AML-193 (cell line): ENCODE measurements at places on chromosomes 4 and X.

DNA sequence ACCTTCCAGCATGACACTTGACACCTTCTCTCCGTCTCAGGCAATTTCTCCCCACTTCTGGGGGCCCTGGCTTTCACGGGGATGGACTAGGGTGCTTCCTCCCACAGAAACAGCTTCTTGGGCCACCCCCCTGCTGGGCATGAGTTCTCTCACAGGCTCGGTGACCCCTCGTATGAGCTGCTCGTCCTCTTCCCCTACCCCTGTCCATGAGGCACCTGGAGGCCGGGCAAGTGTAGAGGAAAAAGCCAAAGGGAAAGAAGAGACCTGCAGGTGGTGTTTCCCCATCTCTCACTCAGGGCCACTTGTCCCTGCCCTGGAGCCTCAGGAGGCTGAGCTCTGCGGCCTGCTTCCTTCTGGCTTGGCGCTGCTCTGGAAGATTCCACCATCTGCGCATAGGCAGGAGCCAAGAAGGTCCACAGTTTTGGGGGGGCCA lies 1.9 kb upstream of the RGS12 start:
- DNase-seq: no peak

GRCh38 chr4:33989820-33990443 lies 2254.4 kb downstream of the ARAP2 start:
- DNase-seq: no peak

DNA sequence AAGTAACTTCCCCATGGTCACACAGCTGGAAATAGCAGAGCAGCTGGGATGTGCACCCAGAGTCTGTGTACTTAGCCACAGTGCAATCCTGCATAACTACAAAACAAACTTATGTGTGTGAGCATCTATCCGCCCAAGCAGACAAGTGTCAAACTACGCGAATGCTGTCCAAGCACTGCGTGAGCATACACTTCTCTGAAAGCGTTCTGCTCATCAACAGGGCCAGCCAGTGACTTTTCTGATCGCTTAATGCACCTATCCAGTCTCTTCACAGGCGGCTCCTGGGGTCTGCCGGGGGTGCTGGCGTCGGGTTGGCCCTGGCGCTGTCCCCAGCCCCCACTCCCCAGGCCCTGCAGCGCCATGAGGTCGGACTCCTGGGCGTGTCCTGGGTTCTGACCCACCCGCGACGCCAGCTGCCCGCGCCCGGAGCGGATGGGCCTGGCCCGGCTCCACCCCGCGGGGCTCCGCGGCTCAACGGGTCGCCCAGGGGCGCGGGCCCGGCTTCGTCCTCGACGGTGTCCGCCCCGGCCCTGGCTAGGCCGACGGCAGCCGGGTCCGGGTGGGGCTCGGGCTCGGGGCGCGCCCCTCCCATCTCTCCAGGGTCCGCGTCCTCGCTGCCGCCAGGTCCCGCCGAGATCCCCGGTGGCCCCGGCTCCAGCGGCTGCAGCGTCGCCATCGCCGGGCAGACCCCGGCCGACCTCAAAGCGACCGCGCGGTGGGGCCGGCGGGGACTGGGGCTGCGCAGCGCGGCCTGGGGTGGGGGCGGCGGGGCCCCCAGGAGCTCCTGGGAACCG lies 1.3 kb upstream of the ZNF141 start:
- peak; percentile 5 for DNase-seq

DNA sequence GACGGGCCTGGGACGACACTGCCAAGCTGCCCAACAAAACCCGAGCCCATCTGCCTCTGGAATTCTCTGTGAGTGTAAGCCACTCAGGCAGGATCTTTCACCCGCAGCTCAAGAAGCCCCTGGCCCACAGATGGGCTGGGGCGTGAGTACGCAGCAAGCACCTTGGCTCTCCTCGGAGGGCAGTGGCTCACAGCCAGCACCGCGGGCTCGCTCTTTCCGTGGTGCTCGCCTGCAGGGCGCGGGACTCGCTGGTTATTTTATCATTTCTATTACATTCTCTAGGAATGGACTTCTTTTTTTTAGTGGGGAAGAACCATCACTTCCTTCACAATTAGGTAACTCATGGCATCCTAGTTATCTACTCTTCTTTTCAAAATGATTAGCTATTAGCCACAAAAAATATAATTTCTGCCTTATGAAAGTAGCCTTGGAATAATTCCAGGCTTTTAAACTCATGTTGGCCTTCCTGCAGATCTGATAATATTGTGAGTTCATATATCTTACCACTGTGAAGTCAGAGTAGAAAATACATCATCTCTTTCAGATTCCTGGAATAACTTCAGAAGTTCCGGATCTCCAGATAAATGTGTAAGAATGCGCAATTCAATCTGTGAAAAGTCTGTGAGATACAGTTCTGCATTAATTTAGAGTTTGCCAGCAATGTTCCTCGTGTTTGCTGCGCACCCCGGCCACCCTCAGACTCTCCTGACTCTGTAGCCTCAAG lies 68.6 kb downstream of the NAT8L start:
- DNase-seq: no peak

DNA sequence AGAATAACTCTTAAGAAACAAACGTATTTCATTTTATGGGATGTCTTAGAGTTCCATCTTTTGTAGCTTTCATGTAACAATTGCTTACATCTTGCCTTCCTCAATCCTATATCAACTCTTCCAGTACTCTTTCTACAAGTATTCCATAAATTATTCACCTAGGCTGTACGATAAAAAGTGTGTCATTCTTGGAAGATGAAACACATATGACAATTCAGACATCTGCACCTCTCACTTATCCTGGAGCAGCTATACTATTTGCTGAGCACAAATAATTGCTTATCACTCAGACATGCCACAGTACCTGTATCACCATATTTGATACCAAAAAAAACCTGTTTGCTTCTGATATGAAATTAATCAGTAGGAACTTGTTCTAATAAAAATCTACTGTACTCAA lies 1.0 kb downstream of the POF1B start:
- no peak for DNase-seq

DNA sequence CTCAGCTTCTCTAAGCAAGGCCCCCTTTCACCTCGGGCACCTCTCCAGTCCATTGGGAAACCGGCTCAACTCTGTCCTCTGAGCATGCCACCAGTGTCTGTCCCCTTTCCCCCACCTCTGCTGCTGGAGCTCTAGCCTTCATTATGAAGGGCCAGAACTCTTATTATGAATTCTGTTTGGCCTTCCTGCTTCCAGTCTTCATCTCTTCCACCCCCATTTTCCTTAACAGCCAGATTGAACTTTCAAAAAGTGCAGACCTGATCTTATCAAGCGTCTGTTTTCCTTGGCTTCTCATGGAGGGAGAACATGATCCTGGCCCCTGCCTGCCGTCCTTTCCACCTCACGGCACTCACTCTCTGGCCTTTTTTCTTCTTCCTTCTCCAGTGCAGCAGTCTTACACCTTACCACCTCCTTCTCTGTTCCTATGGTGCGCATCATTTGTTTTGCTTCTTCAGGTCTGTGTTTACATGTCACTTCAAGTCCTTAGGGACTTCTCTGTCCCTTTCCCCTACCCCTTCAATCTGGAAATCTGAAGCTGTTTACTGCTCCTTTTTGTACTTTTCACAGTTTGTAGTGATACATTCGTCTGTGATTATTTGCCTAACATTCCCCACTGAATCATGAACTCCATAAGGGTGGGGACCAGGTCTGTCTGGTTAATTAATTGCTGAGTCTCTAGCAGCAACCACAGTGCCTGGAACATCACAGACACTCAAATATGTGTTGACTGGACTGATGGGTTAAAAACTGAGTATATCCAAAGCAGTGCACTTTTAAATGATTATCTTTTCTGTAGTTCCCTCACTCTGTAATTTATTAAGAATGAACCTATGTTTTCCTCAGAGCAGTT lies 55.8 kb downstream of the FNIP2 start:
- DNase-seq: no peak

- DNase-seq: no peak
These were observed 1.1 kb downstream of the PCDH19 start for GRCh38 chrX:100408713-100409609.

DNA sequence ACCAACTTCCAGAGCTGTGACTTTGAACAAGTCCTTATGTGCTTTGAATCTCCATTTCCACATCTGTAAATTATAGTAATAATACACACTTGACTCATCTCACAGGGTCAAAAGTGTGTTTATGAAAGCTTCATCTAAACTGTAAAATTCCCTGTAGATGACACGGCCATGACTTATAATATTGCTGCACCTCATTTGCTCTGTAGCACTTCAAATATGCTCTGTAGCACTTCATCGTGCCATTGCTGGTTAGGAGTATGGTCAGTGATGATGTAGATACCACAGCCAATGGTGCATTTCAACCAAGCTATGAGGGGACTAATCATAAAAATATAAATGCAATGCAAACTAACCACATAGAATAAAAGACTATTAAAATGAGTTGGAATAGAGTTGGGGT lies 318.6 kb downstream of the ANK2 start:
- no peak for DNase-seq

GRCh38 chrX:78456909-78457308 lies 129.5 kb upstream of the CYSLTR1 start:
- no peak for DNase-seq

- peak; percentile 34 for DNase-seq
These were observed 346.6 kb downstream of the CENPC start for GRCh38 chr4:67198727-67199126.

GRCh38 chrX:66007851-66008250 lies 32.0 kb downstream of the VSIG4 start:
- no peak for DNase-seq

- DNase-seq: no peak
These were observed 21.8 kb upstream of the PPA2 start for GRCh38 chr4:105495667-105496066.

DNA sequence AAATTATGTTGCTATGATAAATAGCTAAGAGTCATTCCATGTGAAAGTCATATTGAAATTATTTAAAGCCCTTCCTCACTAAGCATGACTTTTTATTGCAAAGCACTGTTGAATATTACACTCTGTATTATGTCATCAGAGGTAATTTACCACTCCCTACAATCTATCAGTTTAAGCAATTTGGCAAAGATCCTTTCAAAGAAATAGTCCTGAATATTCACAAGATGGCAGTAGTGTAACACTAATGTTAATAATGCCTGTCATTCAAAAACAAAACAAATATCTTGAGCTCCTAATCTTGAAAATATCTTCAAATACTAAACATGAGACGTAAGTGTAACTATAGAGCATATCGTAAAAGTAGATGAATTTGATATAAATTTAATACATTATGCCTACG lies 208.6 kb upstream of the TECRL start:
- DNase-seq: peak; percentile 23

- no peak for DNase-seq
These were observed 19.8 kb downstream of the MXRA5 start for GRCh38 chrX:3326681-3327080.

DNA sequence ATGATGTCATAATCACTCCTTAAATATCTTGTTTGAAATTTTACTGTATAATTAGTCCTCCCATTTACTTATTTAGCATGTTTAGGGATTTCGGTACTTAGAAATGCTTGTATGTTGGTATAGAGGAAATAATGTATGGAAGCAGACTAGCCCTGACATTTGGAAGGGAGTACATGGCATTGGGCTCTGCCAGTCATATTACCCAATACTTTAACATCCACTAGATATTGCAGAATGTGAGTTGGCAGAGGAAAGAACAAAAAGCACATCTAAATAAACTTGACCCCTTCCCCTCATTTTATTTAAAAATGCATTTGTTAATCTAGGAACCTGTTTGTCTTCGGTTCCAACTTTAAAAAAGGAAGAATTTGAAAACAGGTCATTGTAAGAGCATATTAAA lies 77.8 kb downstream of the RS1 start:
- DNase-seq: no peak

DNA sequence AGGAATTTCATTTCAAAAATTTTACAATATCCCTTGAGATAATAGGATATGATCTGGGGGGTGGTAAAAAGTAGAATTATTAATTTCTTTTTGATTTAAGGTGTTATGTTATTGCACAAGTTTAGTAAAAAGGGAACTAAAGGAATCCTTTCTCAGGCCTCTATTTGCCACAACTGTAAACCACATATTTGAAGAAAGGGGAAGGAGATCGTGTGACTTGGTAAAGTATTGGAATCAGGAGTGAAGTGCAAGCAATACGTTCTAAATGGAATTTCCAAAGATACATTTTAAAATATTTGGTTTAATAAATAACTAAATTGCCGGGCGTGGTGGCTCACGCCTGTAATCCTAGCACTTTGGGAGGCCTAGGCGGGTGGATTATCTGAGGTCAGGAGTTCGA lies 35.3 kb upstream of the SCRG1 start:
- peak; percentile 87 for DNase-seq

- no peak for DNase-seq
These were observed 9.7 kb upstream of the USO1 start for GRCh38 chr4:75714704-75715103.

DNA sequence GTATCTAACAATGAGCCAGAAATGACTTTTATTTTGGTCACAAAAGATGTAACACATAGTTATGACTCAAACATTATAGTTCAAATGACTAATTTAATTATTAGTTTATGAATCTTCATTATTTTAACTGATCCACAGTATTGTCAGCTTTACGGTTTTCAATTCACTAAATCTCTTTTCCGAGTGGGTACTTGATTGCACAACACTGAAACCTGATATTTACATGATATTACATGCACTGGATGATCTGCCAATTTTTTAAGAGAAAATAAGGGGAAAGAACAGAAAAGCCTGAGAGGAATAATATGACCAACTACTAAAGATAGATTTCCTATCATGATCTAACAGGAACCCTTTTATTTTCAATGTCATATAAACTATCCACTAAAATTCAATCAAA lies 1446.0 kb downstream of the FSTL5 start:
- DNase-seq: no peak

DNA sequence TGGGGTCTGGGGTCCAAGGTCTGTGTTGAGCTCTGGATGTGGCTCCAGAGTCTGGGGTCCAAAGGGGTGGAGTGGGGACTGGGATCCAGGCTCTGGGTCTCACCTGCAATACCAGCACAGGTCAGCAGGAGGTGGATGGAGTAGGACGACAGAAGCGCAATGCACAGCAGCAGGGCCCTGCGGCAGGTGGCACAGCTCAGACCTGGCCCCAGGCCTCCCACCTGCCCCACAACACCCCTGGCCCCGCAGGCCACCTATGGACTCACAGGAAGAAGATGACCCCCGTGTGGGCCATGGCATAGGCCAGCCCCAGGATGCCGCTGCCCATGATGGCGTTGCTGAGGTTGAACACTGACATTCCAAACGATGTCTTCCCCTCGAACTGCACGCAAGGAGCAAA lies 3.4 kb downstream of the SLC38A5 start:
- DNase-seq: no peak
